ENCODE measurements at places on chromosomes 4 and X. TPM values are rescaled to one million over a fixed set of nuclear protein-coding genes. Genes with fewer than 3 reads are reported as not detected.

DNA sequence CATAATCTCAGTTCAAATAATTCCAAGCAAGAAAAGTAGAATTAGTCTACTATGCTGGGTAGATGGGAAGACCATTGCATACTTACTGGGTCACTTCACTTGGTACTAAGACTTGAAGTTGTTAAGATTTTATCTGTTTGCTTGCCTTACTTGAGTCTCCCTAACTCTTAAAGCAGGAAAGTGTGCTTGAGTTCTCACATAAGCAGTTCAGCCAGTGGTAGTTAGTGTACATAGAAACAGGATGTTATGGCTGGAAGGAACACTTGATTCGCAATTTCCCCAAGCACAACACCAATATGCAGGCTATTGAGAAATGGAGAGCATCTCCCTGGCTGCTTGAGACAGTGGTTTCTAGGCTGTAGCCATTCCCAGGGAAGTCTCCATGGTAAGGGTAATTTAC lies 176.1 kb downstream of the MSL3 start:
- H3K27me3 ChIP-seq = no peaks in the 10 kb centered on the region
- H3K36me3 ChIP-seq = no peaks in the 10 kb centered on the region
- no peaks in the 10 kb centered on the region for H3K4me1 ChIP-seq
- no peak for DNase-seq
- H3K27ac ChIP-seq = no peak overlapping the region

GRCh38 chr4:80307183-80307735 lies 28.3 kb upstream of the CFAP299 start:
- no peak overlapping the region for H3K4me3 ChIP-seq
- no peak for DNase-seq
- H3K36me3 ChIP-seq = no peaks in the 10 kb centered on the region
- H3K4me1 ChIP-seq = no peaks in the 10 kb centered on the region
- no peaks in the 10 kb centered on the region for H3K27me3 ChIP-seq

DNA sequence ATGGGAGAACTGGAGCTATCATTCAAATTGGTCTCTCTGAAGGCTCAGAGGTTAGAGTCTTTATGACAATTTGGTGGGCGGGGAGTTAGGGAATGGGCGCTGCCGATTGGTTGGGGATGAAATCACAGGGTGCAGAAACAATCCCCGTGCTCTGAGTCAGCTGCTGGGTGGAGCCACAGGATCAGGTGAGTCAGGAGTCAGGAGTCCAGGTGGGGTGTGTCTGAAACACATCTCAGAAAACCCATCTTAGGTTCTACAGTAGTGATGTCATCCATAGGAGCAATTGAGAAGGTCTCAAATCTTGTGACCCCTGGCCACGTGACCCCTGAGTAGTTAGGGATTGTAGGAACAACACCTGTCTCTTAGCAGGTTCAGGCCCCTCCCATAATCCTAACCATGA lies 41.6 kb upstream of the TLR3 start:
- H3K36me3 ChIP-seq = no peaks in the 10 kb centered on the region
- no peaks in the 10 kb centered on the region for H3K27me3 ChIP-seq
- no peak for DNase-seq

- peak overlapping the region; percentile 77 for H3K4me3 ChIP-seq
- H3K36me3 ChIP-seq = no peaks in the 10 kb centered on the region
- H3K27me3 ChIP-seq = no peaks in the 10 kb centered on the region
- DNase-seq = no peak
- H3K27ac ChIP-seq = peak overlapping the region; percentile 65
Observed at GRCh38 chrX:65035446-65035770, 59.2 kb upstream of the ZC4H2 start.

- H3K36me3 ChIP-seq = no peaks in the 10 kb centered on the region
- H3K4me1 ChIP-seq = no peaks in the 10 kb centered on the region
- H3K27me3 ChIP-seq = no peaks in the 10 kb centered on the region
- H3K27ac ChIP-seq = no peak overlapping the region
- DNase-seq = no peak
Observed at GRCh38 chr4:62709618-62710252, 1509.6 kb downstream of the ADGRL3 start.

- H3K27me3 ChIP-seq = no peaks in the 10 kb centered on the region
- no peak for DNase-seq
- H3K4me3 ChIP-seq = no peak overlapping the region
- H3K27ac ChIP-seq = no peak overlapping the region
- H3K4me1 ChIP-seq = no peaks in the 10 kb centered on the region
Observed at GRCh38 chr4:82501154-82501442, 60.7 kb downstream of the TMEM150C start.

GRCh38 chrX:22164770-22165388 lies 107.8 kb upstream of the CBLL2 start:
- no peak overlapping the region for H3K4me3 ChIP-seq
- no peaks in the 10 kb centered on the region for H3K27me3 ChIP-seq
- H3K36me3 ChIP-seq = no peaks in the 10 kb centered on the region
- no peaks in the 10 kb centered on the region for H3K4me1 ChIP-seq
- H3K27ac ChIP-seq = no peak overlapping the region

- H3K4me1 ChIP-seq = no peaks in the 10 kb centered on the region
- no peak overlapping the region for H3K4me3 ChIP-seq
- no peak for DNase-seq
- H3K27ac ChIP-seq = no peak overlapping the region
- no peaks in the 10 kb centered on the region for H3K27me3 ChIP-seq
- H3K36me3 ChIP-seq = no peaks in the 10 kb centered on the region
Observed at GRCh38 chrX:100964362-100964761, 5.1 kb upstream of the ARL13A start.

GRCh38 chr4:23909671-23910070 lies 19.8 kb upstream of the PPARGC1A start:
- no peaks in the 10 kb centered on the region for H3K36me3 ChIP-seq
- H3K27me3 ChIP-seq = no peaks in the 10 kb centered on the region
- H3K27ac ChIP-seq = no peak overlapping the region

GRCh38 chrX:149650162-149650561 lies 18.6 kb upstream of the TMEM185A start:
- no peak for DNase-seq
- H3K36me3 ChIP-seq = no peaks in the 10 kb centered on the region
- H3K27me3 ChIP-seq = no peaks in the 10 kb centered on the region
- H3K4me3 ChIP-seq = no peak overlapping the region
- H3K4me1 ChIP-seq = no peaks in the 10 kb centered on the region

GRCh38 chrX:38618180-38618579 lies 56.8 kb downstream of the TSPAN7 start:
- DNase-seq = no peak
- no peak overlapping the region for H3K4me3 ChIP-seq
- H3K4me1 ChIP-seq = no peaks in the 10 kb centered on the region
- no peak overlapping the region for H3K27ac ChIP-seq

- no peak overlapping the region for H3K4me3 ChIP-seq
- H3K27me3 ChIP-seq = no peaks in the 10 kb centered on the region
Observed at GRCh38 chrX:136812286-136812685, 31.6 kb upstream of the ARHGEF6 start.

DNA sequence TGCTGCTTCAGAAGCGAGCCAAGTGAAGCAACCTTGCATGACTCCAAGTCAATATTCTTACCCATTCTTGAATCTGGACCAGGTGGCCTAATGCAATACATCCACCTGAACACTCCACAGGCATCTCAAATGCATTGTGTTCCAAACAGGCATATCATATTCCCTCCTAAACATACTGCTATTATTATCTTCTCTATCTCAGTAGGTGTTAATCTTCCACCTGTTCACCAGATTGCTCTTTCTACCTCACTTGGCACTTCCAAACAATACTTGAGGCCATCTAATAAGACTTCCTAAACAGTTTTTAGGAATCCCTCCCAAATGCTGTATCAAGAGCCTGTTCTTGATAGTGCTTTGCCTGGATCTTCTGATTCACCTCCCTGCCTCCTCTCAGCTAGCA lies 90.7 kb downstream of the GPRIN3 start:
- H3K4me1 ChIP-seq = no peaks in the 10 kb centered on the region
- no peak for DNase-seq
- H3K27ac ChIP-seq = no peak overlapping the region

- H3K4me1 ChIP-seq = peaks cover 9% of the 10 kb centered on the region
- H3K27me3 ChIP-seq = no peaks in the 10 kb centered on the region
- DNase-seq = no peak
- H3K27ac ChIP-seq = no peak overlapping the region
Observed at GRCh38 chr4:6971536-6972374, 62.1 kb downstream of the TBC1D14 start.

DNA sequence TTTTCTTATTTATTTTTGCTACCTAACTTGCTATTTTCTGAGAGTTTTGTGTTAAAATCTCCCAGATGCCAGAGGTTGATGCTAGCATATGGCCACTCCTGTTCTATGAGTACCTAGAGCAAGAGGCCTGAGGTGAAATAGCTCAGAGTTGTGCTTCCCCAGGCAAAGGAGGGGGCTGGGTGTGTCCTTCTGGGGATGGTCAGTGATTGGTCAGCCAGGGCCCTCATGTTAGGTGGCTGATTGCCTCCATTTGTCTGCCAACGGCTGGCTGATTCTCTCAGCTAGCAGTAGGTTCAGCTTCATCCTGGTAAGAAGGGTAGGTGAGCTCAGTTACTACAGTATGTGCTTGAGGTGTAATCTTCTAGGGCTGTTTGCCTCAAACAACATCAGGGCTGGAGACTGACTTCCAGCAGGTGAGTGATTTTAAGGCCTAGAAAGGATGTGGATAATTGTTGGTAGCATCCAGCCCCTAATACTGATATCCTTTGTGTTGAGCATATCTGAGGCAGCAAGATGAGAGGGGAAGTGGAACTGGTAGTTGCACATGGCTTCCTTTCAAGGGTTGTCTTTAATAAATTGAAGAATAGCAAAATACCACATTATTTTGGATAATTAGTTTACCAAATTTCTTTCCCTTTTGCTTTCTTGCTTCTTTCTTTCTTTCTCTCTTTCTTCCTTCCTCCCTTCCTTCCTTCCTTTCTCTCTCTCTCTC lies 62.5 kb upstream of the RHOH start:
- H3K27me3 ChIP-seq = no peaks in the 10 kb centered on the region
- H3K27ac ChIP-seq = no peak overlapping the region
- H3K4me1 ChIP-seq = no peaks in the 10 kb centered on the region
- H3K4me3 ChIP-seq = no peak overlapping the region

GRCh38 chr4:180637616-180638015 lies 1605.6 kb upstream of the TENM3 start:
- H3K27ac ChIP-seq = no peak overlapping the region
- H3K36me3 ChIP-seq = no peaks in the 10 kb centered on the region
- no peak for DNase-seq
- H3K4me1 ChIP-seq = no peaks in the 10 kb centered on the region
- H3K4me3 ChIP-seq = no peak overlapping the region
- no peaks in the 10 kb centered on the region for H3K27me3 ChIP-seq

DNA sequence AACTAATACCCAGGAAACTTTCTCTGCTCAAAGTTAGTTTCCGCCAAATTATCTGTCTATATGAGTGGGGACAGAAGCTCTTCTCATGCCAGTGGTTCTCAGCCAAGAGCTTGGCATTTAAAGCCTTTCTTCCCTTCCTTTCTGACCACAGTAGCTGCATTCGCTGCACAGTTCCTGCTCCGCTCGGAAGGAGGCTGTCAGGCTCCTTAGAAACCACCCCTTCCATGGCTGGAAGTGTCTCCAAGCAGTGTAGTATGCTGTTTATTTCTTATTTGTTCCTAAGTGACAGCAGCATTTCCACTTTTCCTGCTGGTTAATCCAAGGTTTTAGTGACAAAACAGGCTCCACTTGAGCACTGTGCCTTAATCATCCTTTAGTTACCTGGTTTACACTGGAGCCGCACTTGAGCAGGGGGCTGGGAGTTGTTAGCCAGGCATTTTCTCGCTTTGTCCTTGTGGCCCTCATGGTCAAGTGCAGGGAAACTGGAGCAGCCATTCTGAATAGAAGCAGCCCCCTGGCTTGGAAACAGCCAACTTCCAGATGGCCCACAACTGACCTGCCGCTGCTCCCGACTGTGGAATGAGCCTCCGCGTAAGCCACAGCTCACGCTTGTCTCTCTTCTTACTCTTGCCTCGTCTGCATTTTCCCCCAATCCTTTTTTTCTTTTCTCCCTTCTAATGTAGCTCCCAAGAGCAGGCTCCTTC lies 739.4 kb upstream of the TENM3 start:
- no peak overlapping the region for H3K4me3 ChIP-seq
- H3K27ac ChIP-seq = no peak overlapping the region
- no peaks in the 10 kb centered on the region for H3K27me3 ChIP-seq
- no peaks in the 10 kb centered on the region for H3K36me3 ChIP-seq

GRCh38 chr4:37246891-37247290 lies 2.3 kb downstream of the NWD2 start:
- no peaks in the 10 kb centered on the region for H3K36me3 ChIP-seq
- DNase-seq = no peak
- no peak overlapping the region for H3K27ac ChIP-seq
- H3K4me3 ChIP-seq = no peak overlapping the region

- no peak overlapping the region for H3K4me3 ChIP-seq
- no peaks in the 10 kb centered on the region for H3K4me1 ChIP-seq
- H3K36me3 ChIP-seq = no peaks in the 10 kb centered on the region
- H3K27ac ChIP-seq = no peak overlapping the region
- no peaks in the 10 kb centered on the region for H3K27me3 ChIP-seq
- no peak for DNase-seq
Observed at GRCh38 chrX:37613933-37614332, 42.5 kb downstream of the LANCL3 start.

- H3K27me3 ChIP-seq = no peaks in the 10 kb centered on the region
- peaks cover 52% of the 10 kb centered on the region for H3K4me1 ChIP-seq
- H3K4me3 ChIP-seq = peak overlapping the region; percentile 52
Observed at GRCh38 chr4:6942238-6942800, 32.7 kb downstream of the TBC1D14 start.

GRCh38 chr4:126269106-126269505 lies 954.4 kb downstream of the FAT4 start:
- no peaks in the 10 kb centered on the region for H3K4me1 ChIP-seq
- H3K4me3 ChIP-seq = no peak overlapping the region
- H3K36me3 ChIP-seq = no peaks in the 10 kb centered on the region
- no peak overlapping the region for H3K27ac ChIP-seq
- DNase-seq = no peak

DNA sequence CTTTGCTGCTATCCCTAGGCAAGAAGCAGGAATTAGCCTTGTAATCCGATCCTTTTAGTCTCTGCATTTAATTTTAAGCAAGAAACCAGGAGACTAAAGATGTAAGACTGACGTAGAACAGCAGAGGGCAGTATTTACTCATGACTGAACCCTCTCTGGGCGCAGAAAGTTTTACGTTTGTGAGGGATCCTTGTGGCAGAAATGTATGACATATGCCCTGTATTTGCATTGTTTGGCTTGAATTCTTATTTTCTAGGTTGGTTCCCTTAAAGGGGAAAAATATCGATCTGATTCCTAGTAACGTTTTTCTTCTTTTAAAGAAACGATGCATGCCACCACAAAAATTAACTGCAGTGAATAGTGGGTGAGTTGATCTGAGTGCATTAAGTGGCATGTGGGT lies 1.3 kb upstream of the FAT4 start:
- DNase-seq = no peak
- no peak overlapping the region for H3K27ac ChIP-seq
- no peak overlapping the region for H3K4me3 ChIP-seq
- peaks cover 14% of the 10 kb centered on the region for H3K27me3 ChIP-seq
- no peaks in the 10 kb centered on the region for H3K36me3 ChIP-seq

GRCh38 chrX:71563921-71564320 lies 14.3 kb upstream of the GCNA start:
- H3K27ac ChIP-seq = no peak overlapping the region
- no peak for DNase-seq
- H3K4me3 ChIP-seq = no peak overlapping the region
- no peaks in the 10 kb centered on the region for H3K27me3 ChIP-seq

The DIPK2B gene
- not detected for total RNA-seq

The ARFIP1 gene
- total RNA-seq = 13.1 TPM

The GLUD2 gene
- 0.64 TPM for total RNA-seq

The KCTD8 gene
- total RNA-seq = not detected

The TLR6 gene
- total RNA-seq = 1.2 TPM

The IGBP1 gene
- 33.6 TPM for total RNA-seq

The KCNE5 gene
- total RNA-seq = 0.40 TPM

All from CD8-positive, alpha-beta memory T cell (primary cell).